H9 (cell line): ENCODE measurements at places on chromosomes 7 and 10.

GRCh38 chr7:151968357-151968756, 12.1 kb downstream of the GALNTL5 start:
- DNase-seq: no peak

DNA sequence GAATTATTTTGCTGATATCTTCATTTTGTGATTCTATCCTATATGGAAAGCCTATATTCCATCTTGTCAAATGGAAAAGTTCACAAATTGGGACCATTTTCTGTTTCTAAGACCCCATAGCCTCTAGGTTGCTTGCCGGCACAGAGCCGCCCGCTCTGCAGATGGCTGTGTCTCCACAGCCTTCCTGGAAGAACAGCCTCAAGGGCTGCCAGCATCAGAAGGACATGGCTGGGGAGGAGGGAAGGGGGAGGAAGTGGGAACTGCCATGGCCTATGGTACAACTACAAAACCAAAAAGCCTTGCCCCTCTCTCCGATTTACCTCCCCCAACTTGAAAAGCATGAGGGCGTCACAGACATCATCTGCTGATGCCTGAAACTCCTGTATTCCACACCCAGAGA, 75.9 kb downstream of the LANCL2 start:
- no peak for DNase-seq

DNA sequence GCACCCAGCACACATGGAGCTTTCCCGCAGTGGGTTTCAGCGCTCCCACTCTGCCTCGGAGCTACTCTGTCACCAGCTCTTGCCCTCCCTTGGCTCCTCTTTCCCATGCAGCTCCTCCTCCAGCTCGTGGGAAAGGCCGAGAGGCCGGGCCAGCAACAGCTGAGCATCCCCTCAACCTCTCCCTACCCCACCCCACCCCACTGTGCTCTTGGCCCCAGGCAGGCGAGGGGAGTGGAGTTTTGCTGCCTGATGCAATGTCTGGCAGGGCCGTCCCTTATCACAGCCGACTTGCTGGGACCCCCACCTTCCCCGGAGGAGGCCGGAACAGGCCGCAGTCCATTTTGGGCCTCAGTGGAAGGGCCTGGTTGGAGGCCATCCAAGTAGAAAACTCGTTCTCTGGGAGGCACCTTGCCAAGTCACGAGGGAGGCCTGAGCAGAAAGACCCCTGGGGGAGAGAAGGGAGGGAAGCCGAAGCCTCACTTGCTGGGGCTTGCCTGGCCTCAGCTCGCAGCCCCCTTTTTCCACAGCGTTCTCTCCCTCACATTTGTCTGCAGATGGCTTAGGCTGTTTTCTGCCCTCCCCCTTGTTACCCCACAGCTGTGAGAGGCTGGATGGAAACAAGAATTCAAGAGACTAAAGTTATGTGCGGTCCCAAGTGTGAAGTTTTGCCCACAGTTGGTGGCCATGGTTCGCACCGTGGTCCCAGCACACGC, 35.3 kb downstream of the CHST3 start:
- no peak for DNase-seq

- no peak for DNase-seq
Measured at GRCh38 chr10:61792097-61792716, 109.3 kb upstream of the ARID5B start.

DNA sequence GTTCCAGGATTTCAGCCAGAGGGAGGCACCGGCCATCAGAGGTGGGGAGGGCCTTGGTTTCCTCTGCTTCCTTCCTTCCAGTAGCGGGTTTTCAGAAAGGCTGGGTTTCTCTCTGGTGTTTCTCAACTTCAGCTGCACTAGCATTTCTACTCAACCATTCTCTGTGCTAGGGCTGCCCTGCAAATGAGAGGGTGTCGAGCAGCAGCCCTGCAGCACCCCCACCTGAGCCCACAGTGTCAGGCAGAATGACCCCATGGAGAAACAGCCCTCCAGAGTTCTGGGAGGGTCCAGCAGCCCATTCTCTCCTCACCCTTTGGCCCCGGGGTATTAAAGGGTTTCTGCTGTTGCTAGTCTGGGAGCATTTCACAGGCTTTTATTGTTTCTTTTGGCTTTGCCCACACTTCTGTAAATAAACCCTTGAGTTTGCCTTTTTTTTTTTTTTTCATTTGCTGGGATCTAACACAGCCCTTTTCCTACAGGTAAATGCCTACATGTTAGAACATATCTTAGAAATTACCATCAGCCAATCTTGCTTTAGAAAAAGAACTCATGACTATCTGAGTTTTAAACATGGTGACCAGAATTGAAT, 151.5 kb upstream of the VIPR2 start:
- DNase-seq: no peak

DNA sequence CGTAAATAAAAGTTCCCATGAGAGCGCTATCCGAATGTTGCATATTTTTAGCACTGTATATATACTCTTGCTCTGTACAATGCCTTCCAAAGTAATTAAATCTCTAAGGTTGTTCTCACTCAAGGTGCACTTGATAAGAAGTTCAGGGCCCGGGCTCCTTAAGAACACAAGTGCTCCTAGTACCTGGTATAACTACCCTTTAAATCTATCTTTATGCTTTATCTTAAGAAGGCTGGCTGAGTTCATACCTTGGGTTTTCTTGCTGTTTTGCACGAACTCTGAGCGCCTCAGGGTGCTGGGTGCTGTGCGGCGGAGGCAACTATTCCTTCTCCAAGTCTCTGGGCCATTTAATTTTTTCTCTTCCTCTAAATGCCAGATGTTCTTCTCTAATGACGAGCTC, 80.4 kb downstream of the DNMBP start:
- no peak for DNase-seq

DNA sequence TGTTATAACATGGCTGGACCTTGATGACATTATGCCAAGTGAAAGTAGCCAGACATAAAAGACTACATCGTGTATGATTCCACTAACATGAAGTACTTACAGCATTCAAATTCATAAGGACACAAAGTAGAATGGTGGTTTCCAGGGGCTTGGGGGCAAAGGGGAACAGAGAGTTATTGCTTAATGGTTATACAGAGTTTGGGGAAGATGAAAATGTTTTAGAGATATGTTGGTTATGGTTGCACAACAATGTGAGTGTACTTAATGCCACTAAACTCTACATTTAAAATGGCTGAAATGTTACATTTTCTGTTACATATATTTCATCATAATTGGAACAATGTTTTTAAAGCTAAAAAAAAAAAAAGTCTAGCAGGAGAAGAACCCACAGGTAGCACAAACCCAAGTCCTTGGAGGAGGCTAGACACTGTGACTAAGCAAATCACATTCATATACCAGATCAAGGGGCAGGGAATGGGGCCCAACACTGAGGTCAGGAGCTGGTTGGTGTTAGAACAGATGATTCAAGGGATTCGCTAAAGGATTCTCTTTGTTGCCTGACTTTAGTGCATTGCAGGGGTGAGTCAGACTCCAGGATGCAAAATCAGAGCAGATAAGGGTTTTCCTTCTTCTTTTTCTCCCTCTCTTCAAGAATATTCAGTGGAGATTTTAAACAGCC, 25.1 kb upstream of the AOAH start:
- no peak for DNase-seq

- peak; percentile 68 for DNase-seq
Measured at GRCh38 chr7:155190688-155191087, 107.0 kb upstream of the INSIG1 start.

- no peak for DNase-seq
Measured at GRCh38 chr7:110964775-110965174, 126.2 kb upstream of the LRRN3 start.

DNA sequence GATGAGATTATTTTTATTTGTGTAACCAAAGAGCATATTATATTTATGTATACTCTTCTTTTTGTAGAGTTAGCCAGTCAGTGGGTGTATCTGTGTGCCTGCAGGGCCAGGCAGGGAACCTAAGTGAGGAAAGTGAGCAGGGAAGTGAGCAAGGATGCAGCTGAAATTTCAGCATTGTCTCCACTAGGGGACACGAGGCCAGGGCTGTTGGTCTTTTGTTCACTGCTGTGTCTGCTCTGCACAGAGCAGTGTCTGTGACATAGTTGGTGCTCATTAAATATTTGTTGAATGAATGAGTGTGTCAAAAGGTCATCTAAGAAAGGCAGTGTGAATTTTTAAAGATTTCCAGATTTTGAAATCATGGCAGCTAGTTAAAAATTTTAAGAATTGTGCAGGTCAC, 51.8 kb downstream of the SUGCT start:
- peak; percentile 31 for DNase-seq

DNA sequence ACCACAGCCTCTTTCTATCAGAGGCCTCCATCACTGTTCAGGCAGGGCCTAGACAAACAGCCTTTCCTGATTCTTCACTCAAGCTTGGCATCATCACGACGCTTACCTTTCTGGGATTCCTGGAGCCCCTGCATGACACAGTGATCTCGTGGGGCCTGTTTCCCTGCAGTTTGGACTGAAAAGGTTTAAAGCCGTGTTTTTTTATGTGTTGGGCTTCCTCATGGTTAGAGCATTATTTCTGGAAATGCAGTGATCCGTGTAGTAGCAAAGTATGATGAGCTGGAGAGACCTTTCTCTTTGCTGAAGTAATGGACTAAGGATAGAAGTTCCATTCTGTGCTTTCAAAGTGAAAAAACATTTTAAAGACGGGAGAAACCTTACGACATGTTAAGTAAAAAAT, 169.1 kb downstream of the BMPER start:
- no peak for DNase-seq

- DNase-seq: no peak
Measured at GRCh38 chr10:12717981-12718707, 283.4 kb downstream of the CCDC3 start.
